Kasumi-1 (cell line): ENCODE measurements at places on chromosomes 12 and 14.

DNA sequence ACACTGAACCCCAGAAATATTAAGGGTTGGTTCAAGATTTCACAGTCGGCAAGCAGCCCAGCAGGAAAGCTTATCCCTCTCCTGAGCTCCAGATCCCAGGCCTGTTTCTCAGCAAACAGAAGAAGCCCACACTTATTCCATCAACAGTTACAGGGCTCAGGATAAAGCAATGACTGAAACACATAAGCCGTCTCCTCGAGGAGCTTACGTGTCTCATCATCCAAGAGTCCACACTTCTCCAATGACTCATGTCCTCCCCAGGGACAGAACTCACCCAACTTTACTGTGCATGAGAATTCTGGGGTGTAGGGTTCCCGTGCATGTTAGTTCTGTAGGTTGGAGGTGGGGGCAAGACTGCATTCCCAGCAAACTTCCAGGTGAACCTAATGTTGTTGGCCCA, 31.2 kb downstream of the GSC start:
- no peak for DNase-seq

DNA sequence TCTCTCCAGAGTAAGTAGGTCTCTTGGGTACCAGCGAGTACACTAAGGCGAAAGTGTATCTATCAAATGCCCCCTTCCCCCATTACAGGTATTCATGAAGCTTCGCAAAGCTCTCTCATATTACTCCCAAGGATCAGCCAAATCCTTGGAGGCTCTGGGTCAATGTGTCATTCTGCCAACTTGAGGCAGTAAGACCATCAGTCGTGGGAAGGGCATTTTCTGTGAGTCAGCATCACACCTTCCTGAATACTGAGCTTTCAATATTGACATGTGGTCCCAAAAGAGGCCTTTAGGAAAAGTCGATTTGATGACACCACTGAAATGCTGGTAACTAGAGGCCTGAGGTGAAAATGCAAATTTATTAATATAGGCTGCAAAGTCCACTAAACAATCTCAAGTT, 323.9 kb downstream of the LRIG3 start:
- no peak for DNase-seq

GRCh38 chr12:107478881-107479280, 206.7 kb upstream of the PWP1 start:
- no peak for DNase-seq

DNA sequence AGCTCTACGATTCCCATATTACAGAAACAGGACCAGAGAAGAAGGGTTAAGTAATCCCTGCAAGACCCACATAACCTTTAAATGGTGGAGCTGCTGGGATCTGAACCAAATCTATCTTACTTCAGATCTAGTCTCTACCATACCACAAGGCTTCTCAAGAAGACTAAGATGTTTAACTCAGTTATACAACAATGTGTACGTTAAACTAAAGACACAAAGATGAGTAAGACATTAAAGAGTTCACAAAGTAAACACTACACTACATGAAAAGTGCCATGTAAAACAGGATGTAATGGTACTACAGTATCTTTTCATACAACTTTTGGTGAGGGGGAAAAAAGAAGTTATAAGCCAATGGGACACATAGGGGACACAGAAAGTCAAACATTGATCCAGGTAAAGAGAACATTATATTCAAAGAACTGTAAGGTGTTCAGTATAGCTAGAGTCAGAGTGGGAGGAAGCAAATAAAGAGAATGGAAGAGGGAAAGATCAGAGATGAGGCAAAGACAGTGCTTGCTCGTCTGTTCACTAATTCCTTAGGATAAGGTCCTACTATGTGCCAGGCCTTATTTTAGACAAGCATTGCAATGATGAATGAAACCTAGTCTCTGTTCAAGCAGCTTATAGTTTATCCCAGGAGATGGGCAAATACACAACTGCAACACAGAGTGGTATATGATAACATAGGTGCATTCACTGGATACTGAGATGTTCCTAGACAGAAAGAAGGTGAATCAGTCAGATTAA, 7.7 kb downstream of the TMED10 start:
- no peak for DNase-seq

GRCh38 chr12:114476159-114476558, 70.2 kb upstream of the TBX5 start:
- DNase-seq: no peak

- no peak for DNase-seq
Observed at GRCh38 chr14:25009891-25010290, 40.1 kb downstream of the STXBP6 start.

- DNase-seq: no peak
Observed at GRCh38 chr12:131260954-131261353, 307.2 kb downstream of the ADGRD1 start.

DNA sequence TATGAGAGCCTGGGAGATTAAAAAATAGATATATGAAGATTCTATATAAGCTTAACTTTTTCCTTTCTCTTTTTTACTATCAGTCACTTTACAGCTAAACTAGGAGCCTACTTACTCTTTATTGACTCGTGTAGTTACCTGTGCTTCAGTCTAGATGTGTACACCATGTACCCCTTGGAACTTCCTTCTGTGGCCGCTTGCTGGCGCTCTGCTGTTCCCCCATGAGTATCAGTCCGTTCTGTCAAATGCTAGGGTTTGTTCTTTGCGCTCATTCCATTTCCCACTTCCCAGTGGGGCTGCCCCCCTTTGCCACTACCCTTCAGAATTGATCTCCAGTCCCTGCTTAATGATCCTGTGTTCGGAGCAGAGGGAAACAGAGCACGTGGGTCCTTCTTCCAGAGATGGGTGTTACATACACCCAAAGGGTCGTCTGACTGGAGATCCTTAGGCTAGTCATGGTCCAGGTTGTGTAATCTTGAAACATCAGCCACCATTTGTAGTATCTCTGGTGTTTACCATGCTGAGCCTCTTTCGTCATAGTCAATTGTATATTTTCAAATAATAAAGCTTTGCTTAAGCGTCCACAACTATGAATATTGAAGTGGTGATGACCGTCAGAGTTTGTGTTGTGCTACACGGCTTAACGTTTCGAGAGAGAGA, 160.0 kb downstream of the FBXL14 start:
- no peak for DNase-seq

DNA sequence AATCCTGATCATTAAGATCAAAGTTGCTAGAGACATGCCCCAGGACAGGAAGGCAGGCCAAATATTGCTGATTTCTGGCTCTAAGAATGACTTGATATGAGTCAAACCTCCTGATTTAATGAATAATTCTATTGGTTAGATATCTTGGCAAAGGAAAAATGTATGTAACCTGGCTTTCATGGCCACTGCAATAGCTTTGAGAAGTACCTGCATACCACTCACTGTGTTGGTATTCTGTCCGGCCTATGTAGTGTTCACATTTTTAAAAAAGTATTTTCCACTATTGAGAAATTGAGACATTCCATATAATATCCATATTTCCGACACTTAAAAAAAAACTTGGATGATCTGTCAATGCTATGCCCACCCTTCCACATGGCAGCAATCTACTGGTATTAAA, 283.1 kb upstream of the SOX5 start:
- DNase-seq: no peak

DNA sequence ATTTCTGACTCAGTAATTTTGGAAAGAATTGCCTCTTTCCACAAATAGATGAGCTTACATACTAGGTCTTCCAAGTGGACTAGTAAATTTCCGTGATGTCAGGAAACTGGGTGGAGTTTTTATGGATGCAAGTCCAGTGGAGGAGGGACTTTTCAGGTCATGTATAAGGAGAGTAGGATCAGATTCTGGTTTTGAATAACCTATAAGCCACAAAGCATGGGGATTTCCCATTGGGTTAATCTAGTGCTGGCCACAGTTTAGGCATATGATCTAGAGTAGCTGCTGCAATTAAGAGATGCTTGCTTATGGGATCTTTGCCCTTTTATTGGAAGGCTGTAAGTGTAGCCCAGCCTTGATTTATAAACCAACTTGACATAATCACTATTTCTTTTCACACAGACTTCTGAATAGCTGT, 33.8 kb downstream of the STK38L start:
- no peak for DNase-seq

GRCh38 chr14:89444516-89445125, 27.6 kb upstream of the FOXN3 start:
- no peak for DNase-seq
